ENCODE measurements at places on chromosomes 7 and 10. TPM values are rescaled to one million over a fixed set of nuclear protein-coding genes. Genes with fewer than 3 reads are reported as not detected.

- no peak for DNase-seq
- H3K4me1 ChIP-seq, result no peaks in the 10 kb centered on the region
- no peaks in the 10 kb centered on the region for H3K27me3 ChIP-seq
- no peak overlapping the region for H3K27ac ChIP-seq
- no peak overlapping the region for H3K4me3 ChIP-seq
- H3K36me3 ChIP-seq, result no peaks in the 10 kb centered on the region
These were observed 341.0 kb upstream of the ZMIZ1 start for GRCh38 chr10:78727728-78728127.

DNA sequence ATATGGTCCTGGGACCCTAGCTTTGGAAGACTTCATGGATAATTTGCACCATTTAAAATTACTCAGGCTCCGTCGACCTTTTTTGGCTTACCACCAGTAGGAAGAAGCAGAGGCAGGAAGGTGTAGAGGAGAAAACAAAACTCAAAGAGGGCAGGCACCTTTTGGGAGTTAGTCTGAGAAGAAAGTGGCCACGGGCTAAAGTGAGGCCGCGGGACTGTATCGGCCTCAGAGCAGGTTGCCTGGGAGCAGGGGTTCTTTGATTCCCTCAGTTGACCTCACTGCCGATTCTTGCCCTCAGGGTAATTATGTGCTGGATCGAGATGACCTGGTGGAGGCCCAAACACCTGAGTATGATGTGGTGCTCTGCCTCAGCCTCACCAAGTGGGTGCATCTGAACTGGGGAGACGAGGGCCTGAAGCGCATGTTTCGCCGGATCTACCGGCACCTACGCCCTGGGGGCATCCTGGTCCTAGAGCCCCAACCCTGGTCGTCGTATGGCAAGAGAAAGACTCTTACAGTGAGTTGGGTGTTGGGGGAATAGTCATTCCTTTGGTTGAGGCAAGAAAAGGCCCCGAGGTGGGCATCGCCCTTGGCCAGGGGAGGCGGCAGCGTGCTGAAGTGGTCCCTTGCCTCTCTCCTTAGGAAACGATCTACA, 3.1 kb downstream of the MEPCE start:
- no peaks in the 10 kb centered on the region for H3K27me3 ChIP-seq
- peaks cover 46% of the 10 kb centered on the region for H3K4me1 ChIP-seq
- peaks cover 28% of the 10 kb centered on the region for H3K36me3 ChIP-seq
- no peak for DNase-seq
- H3K27ac ChIP-seq, result no peak overlapping the region

- no peak overlapping the region for H3K27ac ChIP-seq
- H3K36me3 ChIP-seq, result no peaks in the 10 kb centered on the region
- no peaks in the 10 kb centered on the region for H3K27me3 ChIP-seq
- no peaks in the 10 kb centered on the region for H3K4me1 ChIP-seq
These were observed 115.3 kb upstream of the MYO3A start for GRCh38 chr10:25818751-25819150.

GRCh38 chr10:18955061-18955460, 93.5 kb upstream of the MALRD1 start:
- no peak overlapping the region for H3K27ac ChIP-seq
- no peaks in the 10 kb centered on the region for H3K36me3 ChIP-seq
- H3K27me3 ChIP-seq, result no peaks in the 10 kb centered on the region
- DNase-seq, result no peak
- H3K4me1 ChIP-seq, result no peaks in the 10 kb centered on the region

- H3K4me3 ChIP-seq, result no peak overlapping the region
- no peaks in the 10 kb centered on the region for H3K27me3 ChIP-seq
- no peaks in the 10 kb centered on the region for H3K4me1 ChIP-seq
- H3K36me3 ChIP-seq, result no peaks in the 10 kb centered on the region
- no peak for DNase-seq
These were observed 942.2 kb downstream of the REEP3 start for GRCh38 chr10:64463406-64463805.

- H3K4me1 ChIP-seq, result peaks cover 7% of the 10 kb centered on the region
- DNase-seq, result no peak
- no peaks in the 10 kb centered on the region for H3K27me3 ChIP-seq
- no peak overlapping the region for H3K27ac ChIP-seq
- no peaks in the 10 kb centered on the region for H3K36me3 ChIP-seq
These were observed 146.0 kb downstream of the PLXNA4 start for GRCh38 chr7:132430041-132430855.

GRCh38 chr10:103692952-103693811, 162.2 kb downstream of the SH3PXD2A start:
- DNase-seq, result no peak
- no peaks in the 10 kb centered on the region for H3K27me3 ChIP-seq
- peaks cover 18% of the 10 kb centered on the region for H3K4me1 ChIP-seq

GRCh38 chr10:93652857-93653256, 40.5 kb downstream of the PDE6C start:
- H3K27me3 ChIP-seq, result no peaks in the 10 kb centered on the region
- no peak overlapping the region for H3K27ac ChIP-seq
- no peaks in the 10 kb centered on the region for H3K36me3 ChIP-seq
- H3K4me1 ChIP-seq, result no peaks in the 10 kb centered on the region
- H3K4me3 ChIP-seq, result no peak overlapping the region
- DNase-seq, result no peak

- H3K4me3 ChIP-seq, result no peak overlapping the region
- H3K4me1 ChIP-seq, result peaks cover 13% of the 10 kb centered on the region
- no peaks in the 10 kb centered on the region for H3K36me3 ChIP-seq
- no peaks in the 10 kb centered on the region for H3K27me3 ChIP-seq
- DNase-seq, result no peak
These were observed 37.5 kb upstream of the EGR2 start for GRCh38 chr10:62853710-62854109.

DNA sequence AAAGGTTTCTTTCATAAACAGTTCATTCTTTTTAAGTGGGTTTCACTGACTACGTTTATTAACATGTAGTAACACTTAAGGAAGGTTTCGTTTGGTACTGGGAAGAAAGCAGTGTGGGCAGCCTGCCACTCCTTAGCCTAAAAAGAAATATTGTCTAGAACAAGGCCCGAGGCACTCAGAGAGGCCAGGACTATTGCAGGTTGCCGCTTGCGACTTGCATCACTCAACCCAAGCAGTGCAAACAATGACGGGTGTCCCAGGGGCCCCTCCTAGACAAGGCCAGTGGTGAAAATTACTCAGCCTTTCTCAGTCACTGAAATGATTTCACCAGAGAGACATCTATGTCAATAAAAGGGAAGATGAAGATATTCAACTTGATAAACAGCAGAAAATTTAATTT, 243.9 kb downstream of the SNX13 start:
- no peaks in the 10 kb centered on the region for H3K27me3 ChIP-seq
- H3K4me1 ChIP-seq, result peaks cover 5% of the 10 kb centered on the region
- no peak for DNase-seq
- no peak overlapping the region for H3K4me3 ChIP-seq

GRCh38 chr7:120873401-120873800, 15.5 kb upstream of the TSPAN12 start:
- no peak overlapping the region for H3K27ac ChIP-seq
- no peak overlapping the region for H3K4me3 ChIP-seq
- H3K27me3 ChIP-seq, result no peaks in the 10 kb centered on the region

GRCh38 chr10:108662975-108663374, 1260.3 kb downstream of the XPNPEP1 start:
- DNase-seq, result no peak
- no peaks in the 10 kb centered on the region for H3K36me3 ChIP-seq
- H3K27ac ChIP-seq, result no peak overlapping the region

- H3K4me1 ChIP-seq, result no peaks in the 10 kb centered on the region
- H3K4me3 ChIP-seq, result no peak overlapping the region
- H3K36me3 ChIP-seq, result no peaks in the 10 kb centered on the region
- no peak overlapping the region for H3K27ac ChIP-seq
- H3K27me3 ChIP-seq, result no peaks in the 10 kb centered on the region
These were observed 43.9 kb upstream of the DNAJB6 start for GRCh38 chr7:157292770-157293412.

GRCh38 chr10:67917169-67917568, 32.7 kb downstream of the SIRT1 start:
- H3K4me1 ChIP-seq, result no peaks in the 10 kb centered on the region
- peaks cover 63% of the 10 kb centered on the region for H3K36me3 ChIP-seq
- H3K27ac ChIP-seq, result no peak overlapping the region
- no peak for DNase-seq
- no peak overlapping the region for H3K4me3 ChIP-seq

DNA sequence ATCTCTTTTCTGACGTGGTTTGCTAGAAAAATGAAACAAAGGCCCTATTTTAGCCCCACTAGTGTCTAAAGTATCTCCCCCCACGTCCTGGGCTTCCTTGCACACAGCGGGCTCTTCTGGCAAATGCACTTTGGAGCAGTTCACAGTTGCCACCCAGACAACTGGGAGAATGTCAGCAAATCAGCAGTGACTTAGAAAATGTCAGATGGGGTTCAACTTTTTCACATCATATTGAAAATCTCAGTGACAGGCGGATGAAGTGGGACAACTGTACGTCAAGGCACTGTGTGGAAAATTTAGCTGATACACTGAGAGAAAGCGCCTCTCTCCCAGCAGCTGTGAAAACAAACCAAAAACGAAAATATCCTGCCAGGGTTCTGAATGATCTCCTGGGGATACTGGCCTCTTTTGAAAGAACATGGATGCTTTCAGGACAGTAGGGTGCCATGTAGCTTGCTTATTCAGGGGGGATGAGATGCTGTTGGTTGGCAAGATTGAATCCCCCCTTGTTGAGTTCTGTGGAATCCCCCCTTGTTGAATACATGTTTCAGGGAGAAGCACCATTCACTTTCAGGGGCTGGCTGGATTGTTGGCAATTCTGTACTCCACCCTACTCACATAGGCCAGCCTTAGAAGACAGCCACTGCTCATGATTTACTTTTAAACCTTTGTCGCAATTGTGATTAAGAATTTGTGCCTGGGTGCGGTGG, 372.8 kb upstream of the CELF2 start:
- no peaks in the 10 kb centered on the region for H3K27me3 ChIP-seq
- H3K36me3 ChIP-seq, result no peaks in the 10 kb centered on the region
- DNase-seq, result no peak

GRCh38 chr7:133124974-133125373, 43.1 kb upstream of the CHCHD3 start:
- no peak overlapping the region for H3K27ac ChIP-seq
- H3K4me1 ChIP-seq, result no peaks in the 10 kb centered on the region
- H3K36me3 ChIP-seq, result no peaks in the 10 kb centered on the region

Gene H2BK1
- total RNA-seq, result not detected

Gene BCL7B
- total RNA-seq, result 71.8 TPM

Gene PRSS2
- not detected for total RNA-seq

Gene STOX1
- total RNA-seq, result 0.46 TPM

Gene HOXA6
- 6.5 TPM for total RNA-seq

Gene VAX1
- total RNA-seq, result not detected

Gene TEX36
- total RNA-seq, result not detected

Gene CYP26C1
- total RNA-seq, result 0.35 TPM

Gene PRR15
- total RNA-seq, result 2.1 TPM

Gene LEP
- not detected for total RNA-seq

Gene MYOF
- 132 TPM for total RNA-seq

Gene TUBB8
- 0.20 TPM for total RNA-seq

Gene STRIP2
- 1.3 TPM for total RNA-seq

Gene TRIM50
- total RNA-seq, result 0.20 TPM
